Mesenchymal stem cell (in vitro differentiated cells and primary cell): ENCODE measurements at places on chromosomes 7 and 10.

DNA sequence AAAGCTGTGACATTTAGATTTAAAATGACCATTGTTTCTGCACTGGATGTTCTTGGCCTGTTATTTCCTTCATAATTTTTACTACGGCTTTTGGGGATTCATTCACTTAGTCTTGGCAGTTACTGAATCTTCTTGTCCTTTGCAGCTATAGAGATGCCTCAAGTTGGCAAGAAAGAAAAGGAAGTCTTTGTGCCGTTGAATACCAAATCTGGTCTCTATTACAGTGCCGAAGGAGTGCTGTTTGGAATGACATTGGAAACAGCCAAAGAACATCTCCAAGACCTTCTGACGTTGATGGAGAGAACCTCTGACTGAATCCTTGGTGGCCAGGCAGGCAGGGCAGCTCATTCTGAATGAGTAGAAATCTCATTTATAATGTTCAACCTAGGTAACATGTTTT is 54.3 kb upstream of the NRP1 start:
- DNase-seq: no peak

DNA sequence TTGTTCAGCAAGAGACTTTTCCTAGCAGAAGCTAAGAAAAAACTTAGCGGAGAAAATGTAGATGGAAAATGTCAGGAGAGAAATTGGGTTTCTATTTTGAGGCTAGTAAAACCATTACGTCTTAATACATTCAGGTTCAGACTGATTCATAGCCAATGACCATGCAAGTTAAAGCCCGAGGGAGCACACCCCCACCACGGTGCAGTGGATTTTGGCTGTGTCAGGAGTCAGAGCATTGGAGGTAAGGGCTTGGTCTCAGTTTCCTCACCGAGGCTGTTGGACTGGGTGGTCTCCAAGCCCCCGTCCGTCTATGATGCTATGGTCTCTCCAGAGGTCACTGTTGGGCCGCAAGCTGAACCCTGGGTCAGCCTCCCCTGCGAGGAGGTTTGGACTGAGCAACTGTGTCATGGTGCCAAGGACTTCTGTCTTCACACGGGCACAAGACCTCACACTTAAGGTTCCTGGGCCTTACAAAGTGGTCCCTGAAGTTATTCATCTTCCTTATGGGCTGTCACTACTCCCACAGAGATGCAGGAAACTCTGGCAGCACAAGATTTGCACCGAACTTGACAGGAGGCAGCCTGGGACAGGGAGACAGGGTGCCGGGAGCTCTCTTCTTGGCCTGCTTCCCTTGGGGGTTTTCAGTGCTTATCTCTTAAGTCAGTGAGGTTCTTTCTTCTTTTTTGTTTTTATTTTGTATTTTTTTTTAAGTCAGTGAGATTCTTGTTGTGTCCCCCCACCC is 186.8 kb downstream of the PHTF2 start:
- DNase-seq: no peak

- DNase-seq: peak; percentile 76
Observed at GRCh38 chr7:132783824-132784223, 207.6 kb upstream of the PLXNA4 start.

DNA sequence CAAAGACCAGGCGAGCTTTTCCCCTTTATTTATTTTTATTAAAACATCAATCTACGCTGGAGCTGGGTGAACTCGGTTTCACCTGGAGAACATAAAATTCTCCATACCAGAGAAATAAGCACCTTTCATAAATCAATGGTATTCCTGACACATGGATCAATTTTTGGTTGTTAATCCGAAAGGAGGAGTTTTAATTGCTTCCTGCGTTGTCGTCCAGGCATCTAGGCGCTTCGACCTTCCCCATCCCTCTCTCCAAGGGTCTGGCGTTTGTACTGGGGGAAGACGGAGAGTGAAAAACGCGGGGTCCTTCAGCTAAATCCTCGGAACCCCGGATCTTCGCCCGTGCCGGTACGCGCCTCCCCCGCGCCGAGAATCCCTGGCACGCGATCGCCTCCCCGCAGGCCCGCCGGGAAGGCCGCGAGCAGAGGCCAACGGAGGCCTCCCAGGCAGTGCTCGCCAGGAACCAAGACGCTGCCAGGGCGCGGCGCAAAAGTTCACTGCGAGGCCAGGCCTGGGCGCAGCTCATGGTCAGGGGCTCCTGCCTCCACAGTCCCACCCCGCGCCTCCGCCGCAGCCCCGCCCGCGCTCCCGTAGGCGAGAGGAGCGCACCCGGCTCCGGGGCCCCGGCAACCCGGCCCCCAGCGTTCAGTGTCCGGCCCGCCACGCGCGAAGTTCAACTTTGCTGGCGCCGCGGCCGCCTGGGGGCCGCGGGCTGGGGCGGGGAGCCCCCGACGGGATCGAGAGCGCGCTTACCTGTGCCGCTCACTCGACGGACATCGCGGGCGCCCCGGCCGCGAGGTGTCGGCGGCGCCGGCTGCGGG is 8.3 kb upstream of the EBF3 start:
- DNase-seq: no peak

GRCh38 chr7:27339478-27339877 is 96.9 kb downstream of the EVX1 start:
- DNase-seq: peak; percentile 6

- DNase-seq: peak; percentile 90
Observed at GRCh38 chr10:62459072-62459471, 84.9 kb downstream of the ZNF365 start.
